ENCODE measurements at places on chromosomes 11 and 22.

DNA sequence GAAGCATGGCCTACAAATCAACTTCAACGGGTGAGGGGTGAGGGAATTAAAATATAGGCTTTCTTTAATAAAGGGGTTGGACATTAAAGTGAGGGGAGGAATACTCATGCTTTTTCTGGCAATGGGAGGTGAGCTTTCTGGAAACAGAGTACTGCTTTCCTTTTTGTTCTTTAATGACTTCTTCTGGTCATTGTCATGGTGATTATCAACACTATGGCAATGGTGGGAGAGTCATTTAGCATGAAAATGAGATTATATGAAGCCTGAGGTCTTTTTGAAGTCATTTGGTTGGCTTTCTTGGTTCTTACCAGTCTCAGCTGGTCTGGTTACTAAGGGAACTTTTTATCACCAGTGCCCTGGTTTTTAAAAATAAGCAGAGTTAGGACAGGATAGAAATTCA lies 475.8 kb upstream of the LRRC4C start:
- no peak for DNase-seq

DNA sequence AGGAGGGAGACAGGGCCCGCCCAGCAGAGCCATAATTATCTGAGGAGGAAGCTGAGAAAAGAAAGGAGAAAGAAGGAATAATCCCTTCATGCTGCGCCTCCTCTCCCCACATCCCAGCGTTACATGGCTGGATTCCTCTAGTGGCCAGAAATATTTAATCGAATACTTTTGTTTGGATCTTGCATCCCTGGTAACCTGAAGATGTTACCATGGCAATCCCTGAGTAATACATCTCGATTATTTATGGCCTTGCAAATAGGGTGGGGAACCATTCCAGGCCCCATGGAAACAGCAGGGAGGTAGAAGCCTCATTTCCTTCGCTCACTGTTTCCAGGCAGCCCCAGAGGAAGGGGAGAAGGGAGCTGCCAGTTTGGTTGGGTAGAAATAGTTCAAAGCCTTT lies 357.7 kb downstream of the BUD13 start:
- DNase-seq = no peak

GRCh38 chr11:81970886-81971285 lies 762.8 kb downstream of the FAM181B start:
- no peak for DNase-seq

DNA sequence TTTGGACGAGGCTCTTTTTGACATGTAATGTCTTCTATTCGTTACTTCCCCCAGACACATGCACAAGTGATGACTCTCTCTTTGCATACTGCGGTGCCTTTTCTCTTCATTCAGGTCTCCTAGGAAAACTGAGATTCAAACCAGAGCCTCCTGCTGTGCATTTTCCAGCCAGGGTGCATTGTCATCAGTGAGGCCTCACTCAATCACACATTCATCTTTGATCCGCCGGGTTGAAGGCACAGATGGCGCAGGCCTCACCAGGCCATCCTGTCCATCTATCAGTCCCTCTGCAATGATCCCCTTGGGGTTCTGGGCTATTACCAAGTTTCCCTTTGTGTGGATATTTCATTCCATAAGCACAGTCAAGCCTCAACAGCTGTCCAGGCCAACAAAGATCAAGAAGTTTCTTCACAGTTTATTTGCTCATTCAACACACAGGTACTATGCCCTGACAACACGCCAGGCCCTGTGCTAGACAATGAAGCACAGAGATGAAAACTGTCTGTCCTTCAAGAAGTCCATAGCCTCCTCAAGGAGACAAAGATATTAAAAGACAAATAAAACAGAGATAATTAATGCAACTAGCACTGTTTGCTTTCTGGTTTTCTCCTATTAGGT lies 107.8 kb downstream of the LARGE1 start:
- no peak for DNase-seq

DNA sequence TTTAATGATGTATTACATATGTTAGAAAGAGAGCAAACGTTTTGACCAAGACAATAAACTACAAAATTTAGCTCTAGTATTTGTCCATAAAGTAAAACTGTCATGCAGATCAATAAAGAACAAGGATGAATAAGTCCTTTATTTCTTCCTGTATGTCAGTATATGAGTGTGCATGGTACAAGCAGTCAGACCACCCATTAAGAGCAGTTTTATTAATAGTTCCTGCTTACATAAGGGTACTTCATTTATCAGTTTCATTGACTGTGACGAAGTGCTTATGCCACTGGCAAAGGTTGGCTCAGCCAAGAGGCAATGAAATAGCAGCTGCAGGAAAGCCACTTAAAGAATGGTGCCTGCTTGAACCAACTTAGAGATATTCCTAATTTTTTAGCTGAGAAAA lies 913.0 kb upstream of the CNTN5 start:
- no peak for DNase-seq

- no peak for DNase-seq
Observed at GRCh38 chr22:35642305-35642741, 5.9 kb upstream of the APOL6 start.

- DNase-seq = no peak
Observed at GRCh38 chr11:31995525-31996094, 95.3 kb upstream of the RCN1 start.
